ENCODE measurements at places on chromosomes 1 and 21.

DNA sequence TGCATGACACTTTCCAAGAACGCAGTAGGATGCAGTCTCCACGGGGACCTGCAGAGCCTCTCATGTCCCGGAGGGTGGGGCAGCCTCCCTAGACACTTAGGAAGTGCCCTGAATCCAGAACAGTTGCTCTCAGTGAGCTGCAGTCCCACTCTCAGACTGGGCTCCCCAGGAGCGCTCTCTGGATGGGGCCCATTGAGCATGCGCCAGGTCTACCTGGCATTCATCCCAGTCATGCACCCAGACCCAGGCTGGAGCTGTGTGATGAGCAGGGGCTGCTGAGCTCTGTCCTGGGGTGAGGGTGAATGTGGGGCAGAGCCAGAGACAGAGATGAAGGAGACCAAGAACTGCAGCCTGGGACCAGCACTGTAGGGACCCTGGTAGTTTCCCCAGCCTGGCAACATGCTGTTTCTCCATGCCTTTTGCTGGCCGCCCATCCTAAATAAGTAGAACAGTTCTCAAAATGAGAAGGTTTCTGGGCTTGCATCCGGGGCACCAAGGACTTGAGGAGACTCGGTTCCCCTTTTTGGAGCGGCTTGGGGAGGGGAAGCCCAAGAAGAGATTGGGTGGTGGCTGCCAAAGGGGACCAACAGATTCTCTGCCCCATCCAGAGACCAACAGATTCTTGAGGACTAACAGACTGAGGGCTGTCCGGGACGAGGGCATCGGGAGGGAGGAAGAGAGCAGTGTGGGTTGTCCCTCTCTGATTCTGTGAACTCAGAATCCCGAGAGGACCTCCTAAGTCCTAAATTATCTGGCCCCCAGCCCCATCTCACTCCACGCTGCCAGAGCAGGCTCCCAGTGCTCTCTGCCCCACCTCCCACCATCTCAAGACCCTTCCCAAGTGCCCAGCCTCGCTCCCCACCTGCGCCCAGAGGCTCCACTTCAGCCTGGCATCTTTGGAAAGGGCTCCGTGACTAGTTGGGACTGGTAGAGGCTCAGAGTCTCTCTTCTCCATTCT is 1.0 kb upstream of the PGLYRP4 start:
- DNase-seq, result no peak

DNA sequence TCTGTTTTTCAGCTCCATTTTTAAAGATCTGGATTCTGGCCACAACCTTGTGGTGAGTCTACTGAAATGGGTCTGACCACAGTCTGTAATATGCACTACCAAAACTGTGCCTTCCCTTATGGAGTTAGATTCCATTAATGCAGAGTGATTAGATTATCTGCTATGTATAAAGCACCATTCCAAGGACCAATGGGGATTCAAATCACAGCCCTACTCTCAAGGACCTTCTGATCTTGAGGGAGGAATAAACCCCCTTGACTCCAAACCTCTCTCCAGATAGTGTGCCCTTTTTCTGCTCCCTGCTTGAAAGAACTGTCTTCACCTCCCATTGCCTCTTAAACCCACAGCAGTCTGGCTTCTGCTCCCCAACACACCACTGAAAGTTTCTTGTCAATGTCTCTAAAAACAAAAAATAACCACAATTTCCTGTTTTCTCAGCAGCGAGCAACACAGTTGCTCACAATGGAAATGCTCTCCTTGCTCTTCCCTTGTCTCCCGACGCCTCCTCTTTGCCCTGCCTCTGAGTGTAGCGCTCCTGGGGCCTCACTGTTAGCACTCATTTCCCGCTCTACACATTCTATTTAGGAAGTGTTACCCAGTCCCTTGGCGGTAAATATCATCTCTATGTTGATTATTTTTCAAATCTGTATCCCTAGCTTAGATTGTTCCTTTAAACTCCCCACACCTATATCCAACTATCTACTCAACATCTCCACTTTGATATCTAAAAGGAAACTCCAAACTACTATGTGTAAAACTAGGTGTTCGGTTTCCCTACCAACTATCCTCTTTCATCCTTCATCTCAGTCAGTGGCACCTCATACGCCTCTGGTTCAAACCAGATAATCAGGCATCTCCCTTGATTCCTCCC is 13.6 kb downstream of the PCNX2 start:
- no peak for DNase-seq

DNA sequence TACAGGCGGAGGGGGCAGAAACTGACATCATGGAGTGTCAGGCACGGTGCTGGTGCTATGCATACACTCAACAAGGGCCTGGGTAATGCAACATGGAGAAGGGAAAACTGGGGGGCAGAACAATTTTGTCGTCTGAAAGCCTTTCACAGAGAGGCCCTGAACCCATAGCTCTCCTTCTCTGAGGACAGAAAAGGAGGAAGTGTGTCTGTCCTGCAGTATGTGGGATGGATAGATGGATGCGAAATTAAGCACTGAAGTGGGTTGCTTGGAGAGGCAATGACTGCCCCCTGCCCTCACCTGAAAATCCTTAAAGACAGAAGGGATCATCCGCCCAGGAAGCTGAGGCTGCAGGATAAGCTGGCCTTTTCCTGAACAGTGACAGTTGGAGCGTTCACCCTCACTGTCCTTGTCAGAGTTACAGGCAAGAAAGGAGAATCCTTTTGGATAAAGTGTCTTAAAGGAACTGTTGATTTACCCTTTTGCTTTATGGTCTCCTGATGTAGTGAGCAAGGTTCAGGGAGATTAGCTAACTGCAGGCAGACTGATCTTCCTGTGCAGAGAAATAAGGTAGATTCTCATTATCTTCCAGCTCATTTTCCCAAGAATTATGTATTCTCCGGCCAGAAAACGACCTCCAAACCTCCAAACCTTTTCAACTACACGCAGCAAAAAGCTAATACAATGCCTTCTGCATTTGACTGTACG is 1.6 kb upstream of the FAM20B start:
- DNase-seq, result no peak

DNA sequence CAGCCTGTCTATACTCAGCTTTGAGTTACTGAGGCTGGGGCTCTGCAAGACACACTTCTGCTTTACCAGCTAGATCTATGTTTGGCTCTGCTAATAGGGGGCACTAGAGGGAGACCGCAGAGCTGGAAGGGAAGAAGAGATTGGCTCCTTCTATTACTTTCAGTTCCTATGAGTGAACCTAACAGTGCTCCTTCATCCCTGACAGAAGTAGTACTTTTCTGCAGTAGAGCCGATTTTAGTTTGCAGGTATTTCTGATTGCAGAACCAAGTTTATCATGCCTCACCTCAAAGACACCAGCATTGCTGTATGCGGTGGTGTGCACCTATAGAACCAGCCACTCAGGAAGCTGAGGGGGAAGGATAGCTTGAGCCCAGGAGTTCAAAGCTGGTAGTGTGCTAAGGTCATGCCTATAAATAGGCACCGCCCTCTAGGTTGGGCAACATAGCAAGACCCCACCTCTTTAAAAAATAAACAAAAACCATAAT is 5.7 kb upstream of the ZDHHC18 start:
- DNase-seq, result no peak

DNA sequence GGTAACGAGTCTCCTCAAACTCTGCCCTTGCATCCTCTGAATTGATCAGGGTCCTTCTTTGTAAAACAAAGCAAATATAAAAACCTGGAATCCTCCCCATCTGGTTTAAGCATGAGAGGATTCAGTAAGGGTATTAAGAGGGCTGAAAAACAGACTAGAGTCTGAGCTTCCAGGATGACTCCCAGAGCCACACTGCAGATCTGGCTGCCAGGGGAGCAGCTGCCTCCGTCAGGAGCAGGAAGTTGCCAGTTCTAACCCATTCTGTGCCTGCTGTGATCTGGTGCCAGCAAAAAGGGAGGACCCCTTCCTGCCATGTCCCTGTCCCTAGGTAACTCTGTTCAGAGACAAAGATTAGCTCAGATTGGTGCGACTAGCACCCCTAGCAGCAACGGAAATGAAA is 27.5 kb downstream of the SERTAD4 start:
- no peak for DNase-seq

DNA sequence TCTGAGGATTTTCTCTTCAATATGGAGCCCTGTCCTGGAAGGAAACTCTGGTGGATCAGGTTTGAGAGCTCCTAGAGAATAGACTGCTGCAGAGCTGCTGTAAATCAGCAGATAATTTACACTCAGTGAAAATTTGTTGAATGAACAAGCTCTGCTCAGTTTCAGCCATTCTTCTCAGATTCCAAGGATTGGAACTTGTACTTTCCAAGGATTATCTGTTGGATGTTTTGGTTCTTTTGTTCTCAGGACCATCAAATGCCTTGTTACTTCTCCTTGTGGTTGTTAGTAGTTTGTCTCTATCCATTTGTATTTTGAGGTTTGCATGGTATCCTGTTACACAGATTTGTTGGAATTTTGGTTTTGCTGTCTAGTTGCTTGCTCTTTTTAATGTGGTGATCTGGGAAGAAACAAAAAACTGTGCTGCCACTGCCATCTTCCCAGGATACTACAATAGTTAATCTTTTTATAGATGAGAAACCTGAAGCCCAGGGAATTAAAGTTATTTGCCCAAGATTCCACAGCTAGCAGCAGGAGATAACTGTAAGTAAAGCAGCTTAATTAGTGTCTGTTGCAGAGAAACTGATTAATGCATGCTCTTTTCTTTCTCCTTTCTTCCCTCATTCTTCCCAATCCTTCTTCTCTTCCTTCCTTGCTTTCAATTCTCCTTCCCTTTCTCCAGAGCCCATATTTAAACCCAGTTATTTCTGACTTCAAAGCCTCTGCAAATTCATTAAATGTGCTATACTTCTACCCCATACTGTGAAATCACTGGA is 21.7 kb upstream of the KIFAP3 start:
- no peak for DNase-seq
